ENCODE measurements at places on chromosomes 1 and 21. TPM values are rescaled to one million over a fixed set of nuclear protein-coding genes. Genes with fewer than 3 reads are reported as not detected.

GFI1 gene
- 92.4 TPM for total RNA-seq

TMOD4 gene
- 2.7 TPM for total RNA-seq

SMIM34 gene
- not detected for total RNA-seq

MOB3C gene
- total RNA-seq, result 29.4 TPM

DENND2C gene
- 0.15 TPM for total RNA-seq

GNL2 gene
- total RNA-seq, result 71.4 TPM

RYR2 gene
- total RNA-seq, result not detected

NRAS gene
- 61.3 TPM for total RNA-seq

GPR157 gene
- 2.4 TPM for total RNA-seq

UBE2U gene
- total RNA-seq, result not detected

LAD1 gene
- total RNA-seq, result not detected

LCE1F gene
- total RNA-seq, result not detected

APP gene
- total RNA-seq, result 40.7 TPM

PLA2G2C gene
- 1.0 TPM for total RNA-seq

RNF115 gene
- 18.1 TPM for total RNA-seq

TTC39A gene
- total RNA-seq, result not detected

CD1B gene
- total RNA-seq, result not detected

C1orf94 gene
- not detected for total RNA-seq

MTARC1 gene
- not detected for total RNA-seq

PLA2G2D gene
- not detected for total RNA-seq

LMX1A gene
- not detected for total RNA-seq

ANKRD65 gene
- total RNA-seq, result not detected

HSPA6 gene
- total RNA-seq, result 1.1 TPM

EBNA1BP2 gene
- 57.1 TPM for total RNA-seq

TINAGL1 gene
- total RNA-seq, result not detected

OR2L5 gene
- not detected for total RNA-seq

Data from T-helper 1 cell treated with Interleukin-12 subunit alpha and Interleukin-12 subunit beta and Interleukin-4 antibody, amounts not matched to agents 30 ng/mL and 1 ng/mL, for 36 hours (primary cell).